CD4-positive, alpha-beta T cell treated with Interleukin-21 for 1 hour (primary cell): ENCODE measurements at places on chromosomes 4 and X.

- no peak for DNase-seq
These were observed 39.6 kb downstream of the TMEM164 start for GRCh38 chrX:110042496-110042895.

GRCh38 chrX:29530501-29530900 is 684.9 kb upstream of the MAGEB2 start:
- DNase-seq, result no peak

GRCh38 chrX:39893417-39894338 is 204.1 kb downstream of the BCOR start:
- DNase-seq, result no peak

DNA sequence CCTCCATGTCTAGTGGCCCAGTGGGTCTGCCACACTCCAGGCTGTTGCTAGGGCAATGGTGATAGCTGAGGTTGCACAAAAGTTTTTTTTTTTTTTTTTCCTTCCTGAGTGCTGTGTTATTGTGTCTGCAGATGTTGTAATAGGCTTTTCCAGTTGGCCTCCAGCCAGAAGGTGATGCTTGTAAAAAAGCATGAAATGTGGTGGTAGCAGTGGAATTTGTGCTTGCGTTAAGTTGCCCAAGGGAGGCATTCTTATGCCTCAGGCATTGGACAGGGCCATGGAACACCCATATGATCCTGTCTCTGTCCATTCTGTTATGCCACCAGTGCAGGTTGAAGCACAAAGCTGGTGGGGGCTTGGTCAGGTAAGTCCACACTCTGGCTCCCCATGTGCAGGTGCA is 660.5 kb upstream of the SPANXN1 start:
- no peak for DNase-seq

DNA sequence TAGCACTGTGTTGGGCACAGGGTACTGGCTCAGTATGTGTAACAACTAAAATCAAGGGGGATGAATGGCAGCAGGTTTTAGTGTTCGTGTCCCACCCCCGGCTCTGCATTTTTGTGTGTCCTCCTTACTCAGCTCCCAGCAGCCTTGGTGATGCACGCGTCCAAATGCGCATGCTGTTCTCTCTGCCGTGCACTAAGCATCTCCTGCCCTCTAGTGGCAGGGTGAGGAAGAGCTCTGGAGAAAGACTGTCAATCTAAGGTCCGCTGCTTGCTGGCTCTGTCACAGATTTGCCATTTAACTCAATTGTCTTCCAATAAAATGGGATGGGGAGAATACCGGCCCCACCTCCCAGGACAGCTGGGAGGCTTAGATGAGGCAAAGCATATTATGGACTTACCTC is 61.4 kb downstream of the WFS1 start:
- peak; percentile 37 for DNase-seq

DNA sequence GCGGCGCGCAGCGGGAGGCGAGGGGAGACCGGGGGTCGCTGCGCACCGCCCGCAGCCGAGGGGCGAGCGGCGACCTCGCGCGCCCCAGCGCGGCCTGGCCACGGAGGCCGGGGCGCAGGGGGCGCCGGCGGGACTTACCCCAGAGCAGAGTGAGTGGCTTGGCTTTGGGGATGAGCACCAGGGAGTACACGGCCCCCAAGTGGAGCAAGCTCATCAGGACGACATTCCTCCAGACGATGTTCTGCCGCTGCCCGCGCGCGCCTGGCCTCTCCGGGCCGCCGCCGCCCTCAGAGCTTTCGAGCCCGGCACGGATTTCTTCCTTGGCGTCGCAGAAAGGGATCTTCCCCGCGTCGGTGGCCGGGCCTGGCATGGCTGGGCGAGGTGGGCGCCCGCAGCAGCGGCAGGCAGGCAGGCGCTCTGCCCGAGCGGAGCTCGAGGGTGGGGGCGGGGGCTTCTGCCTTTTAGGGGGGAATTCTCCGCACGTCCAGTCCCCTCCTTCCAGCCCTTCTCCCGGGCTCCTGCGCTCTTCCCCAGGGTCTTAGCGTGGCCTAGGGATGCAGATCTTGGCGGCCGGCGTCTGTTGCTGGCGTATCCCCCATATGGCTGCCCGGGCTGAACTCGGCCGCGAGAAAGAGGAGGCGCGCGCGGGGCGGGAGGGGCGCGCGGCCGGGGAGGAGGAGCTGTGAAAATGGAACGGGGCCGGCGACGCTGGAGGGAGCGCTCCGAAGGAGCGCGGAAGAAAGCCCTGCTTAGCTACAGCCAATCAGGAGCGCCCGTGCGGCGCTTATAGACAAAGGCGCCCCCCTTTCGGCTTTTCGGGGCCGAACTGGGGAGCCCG is at the start of gene SCD5:
TSS of gene SCD5 (minus strand) at position 629 of the 838 bp plus-strand sequence. CDS start at position 370, 259 bp downstream.
- DNase-seq, result peak; percentile 81

DNA sequence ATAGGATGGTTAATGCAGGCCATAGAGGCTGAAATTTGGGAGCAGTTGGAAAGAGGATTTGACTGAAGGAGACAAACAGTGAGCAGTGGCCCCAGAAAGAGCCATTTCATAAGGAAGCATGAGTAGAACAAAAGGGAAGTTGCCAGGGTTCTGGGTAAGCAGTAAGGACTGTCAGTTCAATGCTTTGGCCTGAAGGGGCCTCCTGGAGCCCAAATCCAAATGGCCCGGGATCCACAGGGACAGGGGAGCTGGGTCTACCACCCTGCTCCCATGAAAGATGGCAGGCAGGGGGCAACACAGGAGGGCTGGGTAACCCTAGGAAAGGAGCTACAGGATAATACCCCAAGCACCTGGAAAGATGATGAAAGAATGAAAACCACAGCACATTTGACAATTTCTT is 4.1 kb upstream of the INTS6L start:
- DNase-seq, result no peak

- DNase-seq, result no peak
These were observed 76.2 kb upstream of the CD99 start for GRCh38 chrX:2614911-2615310.

DNA sequence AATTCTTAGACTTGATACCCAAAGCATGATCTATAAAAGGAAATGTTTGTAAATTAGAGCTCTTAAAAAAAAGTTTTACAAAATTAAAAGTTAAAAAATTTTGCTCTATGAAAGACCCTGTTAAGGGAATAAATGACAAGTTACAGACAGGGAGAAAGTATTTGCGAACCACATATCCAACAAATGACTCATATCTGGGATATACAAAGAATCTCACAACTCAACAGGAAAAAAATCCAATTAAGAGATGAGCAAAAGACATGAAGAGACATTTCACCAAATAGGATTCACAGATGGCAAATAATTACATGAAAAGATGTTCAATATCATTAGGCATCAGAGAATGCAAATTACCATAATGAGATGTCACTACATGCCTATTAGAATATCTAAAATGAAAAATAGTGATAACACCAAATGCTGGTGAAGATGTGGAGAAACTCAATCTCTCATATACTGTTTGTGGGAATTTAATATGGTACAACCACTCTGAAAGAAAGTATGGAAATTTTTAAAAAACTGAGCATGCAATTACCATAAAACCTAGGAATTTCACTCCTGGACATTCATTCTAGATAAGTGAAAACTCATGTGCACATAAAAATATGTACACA is 100.8 kb upstream of the EOLA2 start:
- no peak for DNase-seq

- DNase-seq, result no peak
These were observed 8.9 kb upstream of the UGT2A3 start for GRCh38 chr4:68960294-68961163.

DNA sequence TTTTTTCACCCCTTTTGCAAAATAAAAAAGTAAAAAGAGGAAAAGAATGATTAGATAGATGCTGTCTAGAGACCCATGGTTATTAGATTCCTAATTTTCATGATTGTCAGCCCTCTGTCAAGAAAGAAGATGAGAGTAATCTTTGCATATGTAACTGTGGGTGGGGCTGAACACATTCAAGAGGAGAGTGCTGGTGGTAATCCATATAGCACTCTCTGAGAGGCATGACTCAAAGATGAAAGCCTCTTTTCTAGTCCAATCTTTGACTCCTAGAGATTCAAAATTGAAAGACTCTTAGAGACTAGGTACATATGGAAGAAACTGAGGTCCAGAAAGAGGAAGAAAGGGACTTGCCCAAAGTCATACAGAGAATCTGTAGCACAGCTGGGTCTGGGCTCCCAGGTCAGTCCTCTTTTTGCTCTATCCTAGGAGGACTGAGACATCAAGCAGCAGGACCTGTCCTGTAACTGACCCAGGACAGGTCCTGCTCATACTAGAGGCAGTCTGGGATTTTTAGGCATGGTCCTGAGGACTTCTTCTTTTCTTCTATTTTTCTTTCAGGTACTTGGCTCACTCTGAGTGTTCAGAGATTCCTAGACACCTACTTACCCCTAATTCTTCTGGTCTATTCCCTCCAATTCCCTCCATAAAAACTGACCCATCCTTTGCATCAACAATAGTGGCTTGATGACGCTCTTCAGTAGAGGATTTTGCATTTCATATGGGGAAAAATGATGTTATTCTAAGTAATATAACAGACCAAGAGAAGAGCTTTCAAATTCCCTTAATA is 23.8 kb downstream of the VSIG4 start:
- no peak for DNase-seq

- no peak for DNase-seq
These were observed 15.3 kb downstream of the AMER1 start for GRCh38 chrX:64190136-64190740.

GRCh38 chr4:18166925-18167324 is 145.4 kb upstream of the LCORL start:
- DNase-seq, result no peak

DNA sequence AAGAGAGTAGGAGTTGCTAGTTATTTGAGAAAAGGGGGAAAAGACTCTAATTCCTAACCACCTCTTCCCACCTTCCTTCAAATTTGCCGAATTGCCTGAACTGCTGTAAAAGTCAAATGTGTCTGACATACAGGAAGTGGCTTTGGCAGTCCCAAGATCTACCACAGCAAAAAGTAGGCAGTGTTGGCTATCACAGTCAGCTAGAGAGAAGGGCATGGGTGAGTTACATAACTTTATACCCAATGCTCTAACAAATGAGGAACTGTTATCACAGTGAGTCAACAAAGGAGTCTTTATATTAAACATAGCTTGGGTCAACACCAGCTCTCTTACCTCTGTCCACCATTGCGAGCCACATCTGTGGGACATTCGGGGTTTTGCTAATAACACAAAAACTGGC is 2.4 kb upstream of the MBNL3 start:
- peak; percentile 60 for DNase-seq
